ENCODE measurements at places on chromosomes 7 and 10.

DNA sequence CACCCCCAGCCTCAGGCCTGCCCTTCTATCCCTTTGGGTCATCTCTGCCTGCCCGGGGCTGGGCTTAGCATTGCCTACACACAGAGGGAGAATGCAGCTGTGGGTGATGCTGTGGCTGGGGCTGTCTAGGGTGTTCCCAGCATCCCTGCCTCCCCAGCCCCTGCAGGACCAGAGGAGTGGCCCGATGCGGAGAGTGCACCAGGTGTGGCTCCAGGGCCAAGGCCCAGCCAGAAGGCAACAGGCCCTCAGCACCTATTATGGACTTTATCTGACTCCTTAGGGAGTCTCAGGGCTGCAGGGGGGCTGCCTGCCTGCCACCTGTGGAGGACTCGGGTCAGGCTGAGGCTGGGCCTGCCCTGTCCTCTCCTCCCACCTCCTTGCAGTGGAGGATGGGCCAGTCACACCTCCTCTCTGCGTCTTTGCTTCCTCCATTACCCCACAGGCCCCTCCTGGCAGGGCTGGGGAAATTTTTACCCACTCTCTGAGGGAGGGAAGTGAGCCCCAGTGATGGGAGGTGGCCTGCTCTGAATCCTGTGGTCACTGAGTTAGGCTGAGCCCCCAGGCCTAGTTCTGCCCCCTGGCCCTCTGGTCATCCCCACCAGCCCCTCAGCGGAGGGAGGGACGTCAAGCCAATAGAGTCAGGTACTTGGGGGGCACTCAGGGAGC lies 92.9 kb upstream of the PCBD1 start:
- no peak for DNase-seq

DNA sequence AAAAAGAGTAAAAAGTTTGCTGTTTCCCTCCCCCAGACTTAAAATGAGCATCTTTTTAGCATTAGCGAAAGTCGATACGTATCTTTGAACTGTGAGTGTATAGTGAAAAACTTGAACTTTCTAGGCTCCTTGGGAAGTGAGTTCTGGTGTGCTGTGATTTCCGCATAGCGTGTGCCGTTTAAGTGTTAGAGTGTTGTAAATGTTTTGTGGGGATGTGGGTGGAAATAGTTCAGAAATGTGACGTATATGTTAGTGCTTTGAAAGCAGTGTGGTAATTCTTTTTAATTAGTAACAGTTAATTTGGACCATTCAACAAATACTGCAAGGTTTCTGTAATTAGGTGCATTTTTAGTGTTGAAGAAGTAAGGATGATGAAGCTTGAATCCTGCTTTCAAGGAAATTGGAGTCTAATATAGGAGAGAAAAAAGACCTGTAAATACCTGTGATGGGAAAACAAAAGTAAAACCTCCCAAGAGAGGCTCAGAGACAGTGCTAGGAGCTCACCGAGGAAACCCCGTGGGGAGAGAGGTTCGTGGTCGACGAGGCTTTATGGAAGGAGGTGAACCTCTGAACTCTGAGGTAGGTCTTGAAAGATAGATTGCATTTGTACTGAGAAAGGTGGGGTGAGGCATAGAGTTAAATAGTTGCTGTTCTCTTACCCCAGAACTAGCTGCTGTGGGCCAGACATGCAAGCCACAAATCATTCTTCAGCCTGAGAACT lies 40.8 kb downstream of the RBM33 start:
- no peak for DNase-seq

GRCh38 chr7:154817224-154817896 lies 185.6 kb downstream of the PAXIP1 start:
- DNase-seq = no peak

DNA sequence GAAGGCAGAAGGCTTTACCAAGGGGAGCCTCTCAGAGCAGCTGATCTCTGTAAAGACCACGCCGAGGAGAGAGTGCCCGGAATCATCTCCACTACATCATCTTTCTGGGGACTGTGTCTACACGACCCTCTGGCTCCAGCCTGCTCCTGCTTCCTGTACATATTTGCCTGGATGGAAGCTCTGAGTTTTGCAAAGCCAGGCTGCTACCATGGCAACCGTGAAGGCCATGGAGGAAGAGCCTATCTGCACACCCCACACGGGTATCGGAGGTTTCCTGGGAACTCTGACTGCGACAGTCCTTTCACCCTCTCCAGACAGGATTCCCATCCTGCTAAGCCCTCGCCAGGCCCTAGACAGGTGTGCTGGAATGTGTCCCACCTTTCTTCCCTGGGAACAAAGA lies 83.4 kb upstream of the TNRC18 start:
- no peak for DNase-seq

GRCh38 chr7:5333121-5334045 lies 50.6 kb downstream of the SLC29A4 start:
- DNase-seq = no peak

DNA sequence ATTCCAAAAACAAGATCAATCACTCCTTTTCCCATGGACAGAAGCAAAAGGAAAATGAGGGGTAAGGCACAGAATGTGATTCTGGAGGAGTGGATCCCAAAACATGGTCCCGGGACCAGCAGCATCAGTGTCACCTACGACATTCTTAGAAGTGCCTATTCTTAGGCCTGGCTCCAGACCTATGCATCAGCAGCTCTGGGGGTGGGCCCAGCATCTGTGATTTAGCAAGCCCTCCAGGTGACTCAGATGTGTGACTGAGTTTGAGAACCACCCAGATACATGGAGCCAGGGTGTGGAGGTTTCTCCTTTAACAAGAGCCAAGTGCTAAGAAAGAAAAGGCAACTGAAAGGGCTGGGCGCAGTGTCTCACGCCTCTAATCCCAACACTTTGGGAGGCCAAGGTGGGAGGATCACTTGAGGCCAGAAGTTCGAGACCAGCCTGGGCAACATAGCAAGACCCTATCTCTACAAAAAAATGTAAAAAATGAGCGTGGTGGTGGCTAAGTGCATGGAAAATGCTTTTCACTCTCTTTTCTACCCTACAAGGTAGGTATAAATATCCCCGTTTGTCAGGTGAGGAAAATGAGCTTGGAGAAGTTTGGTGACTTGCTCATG lies 17.1 kb upstream of the ARPC1A start:
- DNase-seq = no peak

DNA sequence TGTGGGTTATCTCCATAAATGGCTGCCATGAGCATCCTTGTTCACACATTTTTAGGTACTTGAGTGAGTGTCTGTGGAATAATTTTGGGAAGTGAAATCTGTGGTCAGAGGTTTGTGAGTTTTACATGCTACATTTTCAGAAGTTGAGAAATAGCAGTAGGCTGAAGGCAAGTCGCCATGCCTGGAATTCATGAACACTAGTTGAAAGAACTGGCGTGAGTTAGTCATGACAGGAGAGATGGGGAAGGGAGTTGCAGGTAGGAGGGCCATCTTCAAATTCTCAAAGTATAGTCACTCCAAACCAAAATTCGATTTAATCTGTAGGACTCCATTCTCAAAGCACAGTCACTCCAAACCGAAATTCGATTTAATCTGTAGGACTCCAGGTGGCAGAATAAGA lies 89.6 kb downstream of the EGFR start:
- no peak for DNase-seq

- no peak for DNase-seq
Measured at GRCh38 chr10:44966129-44966815, 6.7 kb downstream of the RASSF4 start.

Measured in activated T-helper 1 cell treated with anti-CD3 and anti-CD28 coated beads, Interleukin-2, amount 50 U/mL, for 16 hours (primary cell).